ENCODE measurements at places on chromosomes 2 and 18. TPM values are rescaled to one million over a fixed set of nuclear protein-coding genes. Genes with fewer than 3 reads are reported as not detected.
A peak's percentile ranks its signal among the peaks of the same experiment; 100 is the strongest.

- peaks cover 13% of the 10 kb centered on the region for H3K36me3 ChIP-seq
- H3K4me1 ChIP-seq = peaks cover 27% of the 10 kb centered on the region
- no peak overlapping the region for H3K27ac ChIP-seq
- H3K27me3 ChIP-seq = no peaks in the 10 kb centered on the region
Observed at GRCh38 chr18:48815179-48815515, 135.6 kb downstream of the SMAD7 start.

DNA sequence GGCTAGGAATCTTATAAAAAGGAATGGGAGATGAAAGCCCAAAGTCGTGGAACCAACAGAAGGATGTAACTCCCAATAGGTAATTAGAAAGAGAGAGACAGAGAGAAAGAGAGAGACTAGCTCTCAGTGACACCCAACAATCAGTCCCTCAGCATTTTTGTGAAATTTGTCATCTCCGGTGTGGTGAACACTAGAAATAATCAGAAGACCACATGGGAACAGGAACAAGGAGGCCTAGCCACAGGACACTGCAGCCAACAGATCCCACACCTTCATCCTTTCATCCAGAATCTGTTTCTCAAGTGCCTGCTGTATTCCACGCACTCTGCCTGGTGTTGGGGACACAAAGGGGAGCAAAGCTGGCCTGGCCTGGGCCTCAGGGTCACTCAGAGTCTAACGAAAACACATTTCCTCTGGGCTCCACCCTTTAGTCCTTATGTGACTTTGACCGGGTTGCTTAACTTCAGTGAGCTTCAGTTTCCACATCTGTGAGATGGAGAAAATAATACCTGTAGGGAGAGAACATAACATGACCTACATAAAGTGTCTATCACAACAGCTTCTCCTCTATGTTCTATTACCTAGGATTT is 53.1 kb downstream of the EHD3 start:
- H3K27ac ChIP-seq = no peak overlapping the region
- H3K27me3 ChIP-seq = no peaks in the 10 kb centered on the region
- DNase-seq = no peak
- H3K36me3 ChIP-seq = peaks cover 3% of the 10 kb centered on the region
- H3K4me3 ChIP-seq = no peak overlapping the region

GRCh38 chr2:120436460-120436739 is 90.5 kb downstream of the INHBB start:
- no peak overlapping the region for H3K27ac ChIP-seq
- H3K36me3 ChIP-seq = no peaks in the 10 kb centered on the region
- peaks cover 10% of the 10 kb centered on the region for H3K4me1 ChIP-seq
- DNase-seq = peak; percentile 32

The LAMA3 gene
- total RNA-seq = 9.4 TPM

The ZNF532 gene
- 137 TPM for total RNA-seq

DNA sequence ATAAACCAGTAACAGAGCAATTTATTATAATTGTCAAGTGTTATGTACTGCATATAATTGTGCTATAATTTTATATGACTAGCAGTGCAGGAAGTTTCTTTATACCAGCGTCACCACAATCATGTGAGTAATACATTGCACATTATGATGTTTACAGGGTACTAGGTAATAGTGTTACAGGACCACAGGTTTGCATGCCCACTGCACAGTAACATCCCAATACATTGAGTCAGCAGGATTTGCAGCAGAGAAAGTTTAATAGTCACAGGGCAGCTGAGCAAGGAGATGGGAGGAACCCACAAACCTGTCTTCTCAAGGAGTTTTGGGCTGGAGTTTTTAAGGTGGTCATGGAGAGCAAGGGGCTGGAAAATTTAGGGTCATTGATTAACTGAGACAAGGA is 1042.9 kb upstream of the ACVR2A start:
- H3K36me3 ChIP-seq = no peaks in the 10 kb centered on the region
- H3K4me3 ChIP-seq = no peak overlapping the region
- H3K27me3 ChIP-seq = no peaks in the 10 kb centered on the region
- no peaks in the 10 kb centered on the region for H3K4me1 ChIP-seq
- no peak overlapping the region for H3K27ac ChIP-seq

GRCh38 chr2:16717477-16717876 is 51.8 kb upstream of the CYRIA start:
- H3K4me1 ChIP-seq = no peaks in the 10 kb centered on the region
- H3K36me3 ChIP-seq = no peaks in the 10 kb centered on the region

The DAW1 gene
- total RNA-seq = not detected
